ENCODE measurements at places on chromosomes 1 and 21.

- no peak for DNase-seq
Observed at GRCh38 chr1:23615423-23615822, 56.1 kb upstream of the ID3 start.

DNA sequence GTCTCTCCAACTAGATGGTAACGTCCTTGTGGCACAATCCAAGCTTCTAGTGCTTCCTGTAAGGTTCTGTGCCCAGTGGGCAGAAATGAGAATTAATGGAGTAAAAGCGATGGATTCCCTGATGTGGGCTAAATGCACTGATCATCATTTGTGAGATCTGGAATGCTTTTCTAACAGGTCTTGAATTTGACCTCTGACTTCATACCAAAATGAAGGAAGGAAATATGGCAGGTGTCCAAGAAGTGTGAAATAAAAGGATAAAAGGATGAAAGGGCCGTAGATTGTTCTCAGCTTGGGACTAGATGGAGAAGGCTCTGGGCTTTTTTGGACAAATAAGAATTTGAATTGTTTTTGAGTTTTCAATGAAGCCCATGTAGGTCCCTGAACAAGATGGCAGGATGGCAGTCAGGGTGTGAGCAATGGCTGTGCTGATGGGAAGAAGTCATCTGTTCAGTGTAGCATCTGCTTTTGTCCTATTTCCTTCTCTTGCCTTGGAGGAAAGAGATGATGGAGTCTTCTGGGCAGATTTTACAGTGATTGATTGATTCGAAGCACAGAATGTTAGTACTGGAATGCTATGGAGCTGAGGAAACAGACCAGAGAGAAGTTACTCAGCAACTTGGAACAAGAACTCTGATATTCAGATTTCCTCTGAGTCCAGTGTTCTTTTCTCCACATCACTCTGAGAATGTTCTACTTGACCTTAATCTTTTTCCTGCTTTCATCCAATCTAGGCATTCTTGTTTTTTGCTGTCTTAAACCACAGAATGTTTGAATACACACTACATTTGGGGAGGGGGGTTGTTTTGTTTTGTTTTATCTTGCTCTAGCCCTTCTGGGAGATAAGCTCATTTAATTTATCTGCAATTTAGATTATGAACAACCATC, 286.0 kb downstream of the HLX start:
- DNase-seq = no peak

GRCh38 chr1:15224259-15224869, 22.7 kb upstream of the FHAD1 start:
- no peak for DNase-seq

DNA sequence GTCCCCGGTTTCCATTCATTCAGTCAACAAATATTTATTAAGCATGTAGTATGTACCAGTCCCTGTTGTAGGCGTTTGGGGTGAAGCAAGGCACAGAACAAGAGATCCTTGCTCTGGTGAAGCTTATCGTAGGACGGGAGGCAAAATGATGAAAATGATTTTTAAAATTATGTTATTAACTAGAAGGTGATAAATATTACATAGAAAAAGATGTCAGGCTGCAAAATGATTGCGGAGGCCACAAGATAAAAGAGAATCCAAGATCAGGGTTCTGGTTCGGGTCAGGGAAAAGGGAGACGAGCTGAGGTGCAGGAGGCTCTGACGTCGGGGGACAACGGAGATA, 602 bp upstream of the CGN start:
- no peak for DNase-seq

GRCh38 chr1:46642115-46642680, 25.6 kb upstream of the MOB3C start:
- no peak for DNase-seq
